Mesenteric fat pad (tissue), 1 donor: ENCODE measurements at places on chromosomes 1 and 21. TPM values are rescaled to one million over a fixed set of nuclear protein-coding genes. Genes with fewer than 3 reads are reported as not detected.

DNA sequence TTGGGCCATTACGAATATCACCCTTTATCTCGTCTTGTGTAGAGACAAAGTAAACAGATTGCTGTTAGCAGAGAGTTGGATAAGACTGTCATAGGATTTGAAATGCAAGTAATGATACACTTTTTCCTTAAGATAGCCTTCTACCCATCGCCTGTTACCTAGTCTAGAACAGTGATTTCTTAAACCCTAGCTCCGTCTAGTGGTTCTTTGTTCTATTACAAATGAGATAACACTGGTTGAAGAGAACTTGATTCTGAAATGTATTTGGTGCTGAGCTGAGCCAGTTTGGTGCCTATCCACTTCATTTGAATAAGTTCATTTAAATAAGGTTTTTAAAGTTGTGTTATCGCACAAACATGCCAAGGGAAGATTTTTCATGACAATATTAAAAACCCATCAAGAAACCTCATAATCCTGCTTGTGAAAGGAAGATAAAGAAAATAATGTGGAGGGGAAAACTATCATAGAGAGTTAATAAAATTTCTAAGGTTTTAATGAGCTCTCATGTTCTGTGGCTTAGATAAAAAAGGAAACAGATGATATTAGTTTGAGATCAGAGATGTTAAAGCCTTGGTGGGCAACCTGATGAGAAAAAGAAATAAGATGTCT, 1.5 kb upstream of the KCNH1 start:
- DNase-seq: no peak

DNA sequence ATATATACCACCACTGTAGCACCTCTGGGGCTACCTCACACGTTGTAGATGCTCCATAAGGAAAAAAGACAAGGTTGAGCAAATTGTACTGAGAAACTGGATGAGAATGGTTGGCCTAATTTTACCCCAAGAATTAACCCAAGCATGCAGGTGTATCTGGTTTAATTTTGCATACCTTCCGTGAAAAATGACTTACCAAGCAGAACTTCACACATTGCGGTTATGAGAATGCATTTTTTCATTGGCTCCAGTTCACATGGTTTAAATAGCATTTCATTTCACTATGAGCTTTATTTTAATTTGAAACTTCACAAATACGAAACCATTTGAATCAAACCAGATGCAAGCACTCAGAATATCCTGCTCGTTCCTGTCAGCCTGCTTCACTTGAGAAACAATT, 512.2 kb downstream of the LTN1 start:
- no peak for DNase-seq

DNA sequence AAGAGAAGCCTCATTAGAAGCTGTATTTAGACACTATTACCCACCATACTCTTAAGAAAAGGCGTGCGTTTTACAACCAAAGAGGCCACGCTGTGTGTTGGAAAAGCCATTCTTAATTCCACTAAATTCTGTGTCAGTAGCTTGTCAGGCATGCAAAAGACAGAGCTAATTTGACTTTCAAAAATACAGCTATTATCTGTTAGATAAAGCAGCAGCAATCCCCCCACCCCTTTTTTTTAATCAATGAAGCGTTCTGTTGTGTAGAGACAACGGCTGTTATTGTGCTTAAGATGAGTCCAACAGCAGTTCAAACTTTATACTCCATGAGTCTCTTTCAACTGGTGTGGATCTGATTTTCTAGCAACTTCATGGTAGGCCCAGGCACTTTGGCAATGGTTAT, 43.5 kb downstream of the PLA2G4A start:
- no peak for DNase-seq

GRCh38 chr1:21879928-21880618, 57.0 kb downstream of the HSPG2 start:
- DNase-seq: no peak

GRCh38 chr1:25820247-25821111, 725 bp downstream of the MTFR1L start:
- no peak for DNase-seq

GRCh38 chr1:111272081-111272480, 18.6 kb upstream of the CHIA start:
- DNase-seq: no peak

- no peak for DNase-seq
Observed at GRCh38 chr1:241813768-241814320, 34.2 kb upstream of the EXO1 start.

GRCh38 chr1:1439546-1440261, 4.2 kb downstream of the VWA1 start:
- no peak for DNase-seq

GRCh38 chr21:43006874-43007208, 32.5 kb downstream of the PKNOX1 start:
- no peak for DNase-seq

DNA sequence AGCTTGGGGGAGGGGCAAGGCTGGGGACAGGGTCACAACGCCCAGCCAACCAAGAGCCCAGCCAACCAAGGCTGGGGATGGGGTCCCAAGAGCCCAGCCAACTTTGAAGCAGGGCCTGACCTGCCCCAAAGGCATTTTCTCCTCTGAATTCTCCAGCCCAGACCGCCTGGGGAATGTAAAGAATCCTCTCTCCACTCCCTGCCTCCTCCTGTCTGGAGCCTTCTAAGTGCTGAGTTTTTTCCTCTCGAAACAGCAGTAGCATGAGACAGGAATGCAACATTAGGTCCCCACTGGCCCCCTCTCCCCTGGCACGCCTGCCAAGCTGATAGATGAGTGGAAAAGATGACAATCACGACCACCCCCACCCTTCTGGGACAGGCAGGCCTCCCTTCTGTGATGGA, 17.0 kb downstream of the C1orf198 start:
- DNase-seq: no peak

DNA sequence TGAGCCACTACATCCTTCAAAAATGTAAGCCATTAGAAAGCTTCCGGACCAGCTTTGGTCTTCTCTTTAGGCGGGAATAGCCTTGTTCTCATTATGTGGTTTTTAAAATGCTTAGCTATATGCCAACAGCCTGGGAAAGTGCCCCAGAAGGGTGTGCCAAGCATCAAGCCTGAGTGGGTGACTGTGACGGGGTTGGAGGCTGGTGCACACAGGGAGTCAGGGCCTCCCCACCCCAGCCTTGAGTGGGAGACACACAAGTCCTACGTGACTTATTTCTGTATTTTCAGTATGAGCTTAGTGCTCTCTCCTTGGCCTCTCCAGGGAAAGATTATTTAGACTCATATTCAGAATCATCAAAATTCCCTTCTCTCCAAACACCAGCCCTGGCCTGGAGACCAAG, 9.8 kb downstream of the UBASH3A start:
- DNase-seq: peak; percentile 37

DNA sequence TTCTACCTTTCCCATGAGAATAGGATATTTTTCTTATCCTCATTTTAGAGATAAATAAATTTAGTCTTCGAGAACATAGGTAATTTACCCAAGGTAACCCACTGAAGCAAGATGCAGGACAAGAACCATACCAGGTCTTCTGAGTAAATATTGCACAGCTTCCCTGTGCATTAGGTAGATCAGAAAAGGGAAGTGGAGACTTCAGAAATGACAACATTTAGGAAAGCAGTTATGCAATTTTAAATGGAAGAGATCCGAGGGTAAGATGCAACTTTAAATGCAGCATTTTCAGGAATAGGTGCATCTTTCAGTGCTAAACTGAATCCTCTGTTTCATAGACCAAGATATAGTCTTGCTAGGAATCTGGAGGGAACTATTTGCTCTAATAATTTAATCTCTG, 206.4 kb upstream of the SGIP1 start:
- no peak for DNase-seq

DNA sequence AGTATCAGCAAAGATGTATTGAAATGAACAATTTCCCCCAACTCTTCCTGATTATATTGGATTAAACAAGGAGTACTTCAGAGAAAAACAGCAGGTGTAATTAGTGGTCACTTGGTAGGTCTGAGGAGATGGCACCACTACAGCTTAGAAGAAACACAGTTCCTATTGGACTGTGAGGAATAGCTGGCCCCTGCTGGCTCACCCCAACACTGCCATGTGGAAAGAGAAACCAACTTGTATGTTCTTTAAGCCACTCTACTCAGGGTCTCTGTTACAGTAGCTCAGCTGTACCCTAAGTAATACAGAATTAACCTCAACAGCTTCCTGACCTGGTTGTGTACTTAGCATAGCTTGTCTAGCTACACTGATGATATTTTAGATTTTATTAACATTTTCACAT, 26.5 kb upstream of the MTR start:
- DNase-seq: no peak

GRCh38 chr1:172536256-172536655, 3.3 kb downstream of the SUCO start:
- DNase-seq: no peak

DNA sequence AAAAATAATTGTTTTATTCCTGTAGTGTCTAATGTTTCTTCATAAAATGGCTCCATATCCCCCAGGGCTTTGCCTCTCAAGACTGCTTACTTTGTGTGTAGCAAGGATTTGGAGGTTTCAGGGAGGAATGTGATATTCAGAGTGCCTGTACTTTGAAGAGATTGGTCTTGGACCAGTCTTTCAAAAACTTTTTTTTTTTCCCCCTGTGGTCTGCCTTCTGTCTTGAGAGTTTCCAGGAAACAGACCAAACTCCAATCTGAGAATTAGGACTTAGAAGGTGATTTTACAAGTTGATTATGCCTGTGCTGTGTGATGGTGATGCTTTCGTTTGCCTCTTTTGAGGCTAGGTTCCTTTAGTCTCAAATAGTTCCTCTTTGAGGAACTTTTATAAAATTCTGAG, 25.9 kb downstream of the GABPA start:
- DNase-seq: no peak

- no peak for DNase-seq
Observed at GRCh38 chr1:235918465-235918864, 51.8 kb upstream of the LYST start.

- DNase-seq: no peak
Observed at GRCh38 chr1:11728126-11728806, 7.7 kb upstream of the AGTRAP start.

DNA sequence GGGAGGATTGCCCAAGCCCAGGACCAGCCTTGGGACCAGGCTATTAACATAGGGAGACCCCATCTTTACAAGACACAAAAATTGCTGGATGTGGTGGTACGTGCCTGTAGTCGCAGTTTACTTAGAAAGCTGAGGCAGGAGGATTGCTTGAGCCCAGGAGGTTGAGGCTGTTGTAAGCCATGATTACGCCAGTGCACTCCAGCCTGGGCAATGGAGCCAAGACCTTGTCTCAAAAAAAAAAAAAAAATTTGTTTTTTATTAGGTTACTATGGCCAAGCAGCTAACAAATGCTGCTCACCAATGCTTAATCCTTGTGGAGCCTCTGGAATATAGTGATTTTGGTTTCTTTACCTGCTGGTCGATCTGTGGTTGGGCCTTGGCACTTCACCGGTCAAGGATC, 8.8 kb downstream of the ARID1A start:
- DNase-seq: no peak

DNA sequence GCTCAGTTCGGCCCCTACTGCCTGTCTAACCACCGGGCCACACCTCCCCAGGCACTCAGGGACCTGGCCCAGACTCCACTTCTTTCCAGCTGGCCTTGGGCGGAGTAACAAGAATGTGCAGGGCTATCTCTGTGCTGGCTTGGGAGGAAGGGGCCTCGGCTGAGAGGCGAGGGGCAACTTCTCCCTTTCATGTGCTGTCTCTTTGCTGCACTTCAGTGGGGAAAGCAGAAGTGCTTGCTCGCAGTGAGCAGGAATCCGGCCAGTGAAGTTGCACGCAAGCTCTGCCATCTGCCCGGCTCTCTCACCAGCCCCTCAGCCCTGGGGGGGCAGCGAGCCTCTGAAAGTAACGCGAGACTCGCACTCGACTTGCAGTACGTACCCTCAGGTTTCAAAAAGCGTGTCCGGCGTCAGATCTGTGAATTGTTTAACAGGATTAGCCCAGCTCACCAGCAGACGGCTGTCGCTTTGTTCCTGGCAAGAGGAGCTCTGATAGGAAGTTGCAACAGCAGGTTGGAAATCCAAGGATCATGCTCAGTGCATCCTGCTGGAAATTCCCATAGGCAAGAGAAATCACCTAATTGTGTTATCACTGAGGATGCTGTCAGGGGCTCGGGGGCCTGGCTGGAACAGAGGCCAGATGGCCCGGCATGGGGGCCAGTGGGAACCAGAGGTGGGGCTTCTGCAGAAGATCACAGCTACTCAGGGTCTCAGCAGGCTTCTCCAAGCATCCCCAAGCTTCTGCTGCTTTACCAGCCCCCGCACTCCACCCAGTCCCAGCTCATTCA, 221.1 kb downstream of the NPHP4 start:
- no peak for DNase-seq

DNA sequence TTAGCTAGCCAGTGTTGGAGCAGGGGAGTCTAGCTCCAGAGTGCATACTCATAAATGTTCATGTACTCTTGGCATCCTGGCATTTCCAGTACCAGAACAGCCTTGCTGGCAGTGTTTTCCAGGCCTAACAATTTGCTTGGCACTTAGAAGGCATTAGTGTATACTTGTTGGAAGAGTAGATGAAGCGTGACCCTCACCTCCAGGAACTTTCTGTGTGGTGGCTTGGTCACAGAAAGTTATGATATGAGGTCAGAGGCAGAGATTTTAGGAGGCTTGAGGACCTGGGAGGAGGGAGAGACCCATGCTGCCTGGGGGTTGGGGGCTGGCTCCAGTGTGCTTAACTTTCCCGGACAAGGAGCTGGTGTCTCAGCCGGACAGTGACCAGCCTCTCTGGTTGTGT, 52.7 kb upstream of the GCLM start:
- no peak for DNase-seq

GRCh38 chr1:247332623-247333361, 1.1 kb upstream of the ZNF496 start:
- no peak for DNase-seq

- DNase-seq: no peak
Observed at GRCh38 chr1:84957966-84958365, 38.9 kb downstream of the MCOLN2 start.

GRCh38 chr1:14639291-14640050, 41.0 kb downstream of the KAZN start:
- no peak for DNase-seq

DNA sequence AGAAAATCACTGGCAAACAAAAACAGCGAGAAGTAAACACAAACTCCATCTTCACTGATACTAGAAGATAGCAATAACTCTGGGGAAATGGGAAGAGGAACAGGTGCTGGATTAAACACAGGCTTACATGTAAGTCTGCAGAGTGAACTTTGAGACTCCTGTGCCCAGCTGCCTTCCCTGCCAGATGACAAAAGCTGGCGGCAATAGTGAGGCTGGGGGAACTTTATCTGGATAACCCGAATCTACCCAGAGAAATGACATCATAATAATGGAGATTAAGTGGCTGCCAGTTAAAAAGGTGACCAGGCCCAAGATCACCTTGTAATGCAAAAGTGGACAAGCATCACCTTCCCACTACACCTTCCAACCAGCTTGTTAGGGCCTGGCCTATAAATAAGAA, 184.5 kb downstream of the CHRM3 start:
- DNase-seq: no peak

GRCh38 chr1:58038574-58038973, 508.0 kb downstream of the OMA1 start:
- DNase-seq: no peak

CA14 gene
- total RNA-seq: not detected

ASTN1 gene
- total RNA-seq: 0.32 TPM

PDZK1 gene
- not detected for total RNA-seq

LCE1B gene
- not detected for total RNA-seq

KCNA2 gene
- total RNA-seq: 1.5 TPM

CD52 gene
- total RNA-seq: 27.1 TPM

PTGFRN gene
- 24.0 TPM for total RNA-seq

KMO gene
- total RNA-seq: 3.2 TPM

TMIGD3 gene
- total RNA-seq: 13.7 TPM
